ENCODE measurements at places on chromosomes 5 and 9.

DNA sequence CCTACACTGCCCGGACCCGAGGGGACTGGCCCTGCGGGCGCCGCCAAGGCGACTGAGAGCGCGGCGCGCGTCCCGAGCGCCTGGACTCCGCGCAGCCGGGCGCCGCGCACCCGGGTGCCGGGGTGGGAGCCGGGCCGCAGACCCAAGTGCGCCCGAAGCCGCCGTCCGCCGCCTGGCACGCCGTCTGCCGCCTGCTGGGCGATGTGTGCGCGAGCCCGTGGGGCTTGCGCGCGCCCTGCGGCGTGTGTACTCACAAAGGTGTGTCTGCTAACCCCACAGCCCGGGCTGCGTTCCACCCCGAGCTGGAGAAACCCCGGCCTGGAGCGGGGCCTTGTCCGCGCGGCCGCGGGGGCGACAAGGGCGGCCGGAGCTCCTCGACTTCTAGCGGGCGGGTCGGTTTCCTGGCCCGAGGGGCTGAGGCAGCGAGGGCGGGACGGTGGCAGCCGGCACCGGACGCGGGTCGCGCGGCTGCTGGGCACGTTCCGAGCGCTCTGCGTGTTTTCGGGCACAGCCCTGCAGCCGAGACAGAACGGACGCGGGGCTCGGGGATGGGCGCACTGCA is 1.1 kb upstream of the ZSWIM6 start:
- DNase-seq: peak; percentile 71

- no peak for DNase-seq
Observed at GRCh38 chr5:149652697-149653096, 71.4 kb downstream of the ARHGEF37 start.

DNA sequence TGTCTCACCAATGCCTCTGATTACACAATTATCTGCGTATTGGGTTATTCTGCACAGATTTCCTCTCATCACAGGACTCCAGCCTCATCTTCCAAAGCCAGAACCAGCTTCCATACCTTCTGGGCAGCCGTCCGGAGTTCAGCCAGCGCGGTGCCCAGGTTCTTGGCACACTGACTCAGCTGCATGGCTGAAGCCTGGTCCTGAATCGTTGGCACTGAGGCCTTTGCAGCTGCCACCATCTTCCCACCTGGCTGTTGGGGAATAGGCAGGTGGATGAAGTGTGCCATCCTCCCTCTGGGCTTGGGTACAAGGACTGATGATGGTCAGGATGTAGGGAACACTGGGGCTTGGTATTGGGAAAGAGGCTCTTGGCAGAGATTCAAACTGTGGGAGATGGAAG is 17.9 kb downstream of the TLN1 start:
- DNase-seq: no peak

- DNase-seq: no peak
Observed at GRCh38 chr9:121819428-121820231, 168.2 kb downstream of the DAB2IP start.

GRCh38 chr9:77819657-77820056 is 171.5 kb upstream of the GNA14 start:
- DNase-seq: no peak

DNA sequence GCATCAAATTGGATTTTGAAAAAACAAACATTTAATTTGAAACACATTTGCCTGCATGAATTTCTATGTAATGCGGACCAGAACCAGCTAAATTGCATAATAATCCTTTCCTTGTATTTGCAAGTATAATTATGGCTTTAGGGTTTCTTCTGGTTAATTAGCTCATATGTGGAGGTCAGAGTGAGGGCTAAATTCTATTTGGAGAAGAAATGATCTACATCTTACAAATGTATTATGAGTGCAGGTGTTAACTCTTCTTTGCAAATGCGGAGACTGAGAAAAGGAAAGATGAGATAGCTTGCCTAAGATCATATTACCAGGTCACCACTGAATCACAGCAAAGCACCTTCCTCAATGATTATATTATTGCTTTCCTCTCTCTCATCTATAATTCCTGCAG is 194.7 kb downstream of the CDH9 start:
- DNase-seq: no peak

GRCh38 chr5:164175083-164175482 is 669.7 kb downstream of the MAT2B start:
- no peak for DNase-seq

GRCh38 chr5:14397717-14398116 is 183.9 kb upstream of the OTULINL start:
- DNase-seq: no peak

- no peak for DNase-seq
Observed at GRCh38 chr9:136056546-136057235, 38.4 kb downstream of the NACC2 start.

DNA sequence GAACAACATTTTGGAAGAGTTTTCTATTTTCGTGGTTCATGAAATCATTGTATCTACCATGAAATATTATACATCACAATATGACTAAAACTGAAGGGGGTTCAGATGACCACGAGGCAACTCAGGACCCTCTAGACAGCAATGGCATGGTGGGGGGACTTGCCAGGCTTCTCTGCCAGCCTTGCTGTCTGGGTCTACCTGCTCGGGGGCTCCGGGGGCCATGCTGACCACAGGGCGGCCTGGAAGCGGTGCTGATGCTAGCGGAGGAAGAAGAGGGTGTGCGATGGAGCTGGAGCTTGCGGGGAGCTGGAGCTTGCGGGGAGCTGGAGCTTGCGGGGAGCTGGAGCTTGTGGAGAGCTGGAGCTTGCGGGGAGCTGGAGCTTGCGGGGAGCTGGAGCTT is 89.2 kb upstream of the IRX4 start:
- no peak for DNase-seq

DNA sequence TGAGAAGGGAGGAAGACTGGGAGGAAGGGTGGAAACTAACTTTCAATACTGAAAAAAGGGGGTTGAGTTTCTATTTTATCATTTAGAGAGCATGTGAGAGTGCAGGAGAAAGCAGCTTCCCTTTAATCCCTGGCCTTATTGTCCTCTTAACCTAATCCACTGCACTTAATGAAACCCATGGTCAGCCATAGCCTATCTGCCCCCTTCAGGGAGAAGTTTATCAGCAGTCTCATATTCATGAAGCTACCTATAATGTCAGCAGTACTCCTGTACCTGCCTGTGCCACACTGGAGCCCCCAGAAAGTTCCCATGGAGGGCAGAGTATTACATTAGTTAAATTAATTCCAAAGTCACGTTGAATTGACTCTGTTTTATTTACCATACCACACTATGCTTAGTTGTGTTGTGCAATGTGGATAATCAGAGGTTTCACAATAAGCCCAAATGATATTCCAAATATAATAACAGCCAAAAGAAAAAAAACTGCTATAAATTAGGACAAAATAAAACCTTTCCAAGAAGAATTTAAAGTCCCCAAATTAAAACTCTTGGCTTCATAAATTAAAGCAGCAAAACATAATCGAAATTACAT is 62.9 kb downstream of the MUSK start:
- DNase-seq: no peak
